Lung (tissue), 17 donors: ENCODE measurements at places on chromosomes 5 and 9. TPM values are rescaled to one million over a fixed set of nuclear protein-coding genes. Genes with fewer than 3 reads are reported as not detected.

SLC6A7 gene
- total RNA-seq: 0.06 TPM

LRRC26 gene
- 0.77 TPM for total RNA-seq

- DNase-seq: peak; percentile 95
These were observed 50.5 kb downstream of the CXXC5 start for GRCh38 chr5:139698490-139699146.

DNA sequence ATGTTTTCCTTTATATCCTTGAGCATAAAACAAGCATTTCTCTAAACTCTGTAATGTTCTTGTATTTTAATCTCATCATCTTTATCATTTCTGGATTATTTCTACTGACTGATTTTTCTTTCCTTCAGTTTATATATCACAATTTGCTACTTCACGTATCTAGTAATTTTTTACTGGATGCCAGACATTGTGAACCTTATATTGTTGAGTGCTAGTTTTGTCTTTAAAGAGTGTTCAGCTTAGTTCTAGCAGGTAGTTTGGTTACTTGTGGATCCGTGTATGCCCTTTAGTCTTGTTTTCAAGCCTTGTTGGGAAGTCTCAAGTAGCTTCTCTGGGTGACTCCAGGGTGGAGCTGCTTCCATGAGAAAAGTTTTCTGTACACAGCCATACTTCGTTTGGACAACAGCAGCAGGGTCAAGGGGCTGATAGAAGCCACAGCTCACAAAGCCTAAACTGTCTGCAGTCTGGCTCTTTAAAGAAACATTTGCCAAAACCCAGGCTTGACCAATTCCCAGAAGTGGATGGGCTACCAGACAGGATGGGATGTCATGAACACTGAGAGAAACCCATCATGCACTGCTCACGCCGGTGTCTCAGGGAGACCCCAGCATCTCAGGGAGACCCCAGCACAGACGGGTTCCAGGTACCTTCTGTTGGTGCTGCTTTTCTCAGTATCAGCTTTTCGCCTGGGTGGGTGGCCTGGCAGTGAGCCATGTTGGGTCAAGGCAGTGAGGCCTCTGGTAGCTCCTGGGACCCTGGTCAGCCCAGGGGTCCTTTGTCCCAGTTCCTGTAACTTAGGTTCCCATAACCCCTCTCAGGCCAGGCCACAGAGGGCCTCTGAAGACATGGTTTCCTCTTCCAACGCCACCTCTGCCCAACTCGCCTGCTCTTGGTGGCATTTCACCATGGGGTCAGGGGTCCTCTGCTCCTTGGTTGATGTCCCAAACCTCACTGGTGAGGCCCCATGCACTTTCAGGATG, 29.1 kb downstream of the TRIP13 start:
- DNase-seq: no peak

DNA sequence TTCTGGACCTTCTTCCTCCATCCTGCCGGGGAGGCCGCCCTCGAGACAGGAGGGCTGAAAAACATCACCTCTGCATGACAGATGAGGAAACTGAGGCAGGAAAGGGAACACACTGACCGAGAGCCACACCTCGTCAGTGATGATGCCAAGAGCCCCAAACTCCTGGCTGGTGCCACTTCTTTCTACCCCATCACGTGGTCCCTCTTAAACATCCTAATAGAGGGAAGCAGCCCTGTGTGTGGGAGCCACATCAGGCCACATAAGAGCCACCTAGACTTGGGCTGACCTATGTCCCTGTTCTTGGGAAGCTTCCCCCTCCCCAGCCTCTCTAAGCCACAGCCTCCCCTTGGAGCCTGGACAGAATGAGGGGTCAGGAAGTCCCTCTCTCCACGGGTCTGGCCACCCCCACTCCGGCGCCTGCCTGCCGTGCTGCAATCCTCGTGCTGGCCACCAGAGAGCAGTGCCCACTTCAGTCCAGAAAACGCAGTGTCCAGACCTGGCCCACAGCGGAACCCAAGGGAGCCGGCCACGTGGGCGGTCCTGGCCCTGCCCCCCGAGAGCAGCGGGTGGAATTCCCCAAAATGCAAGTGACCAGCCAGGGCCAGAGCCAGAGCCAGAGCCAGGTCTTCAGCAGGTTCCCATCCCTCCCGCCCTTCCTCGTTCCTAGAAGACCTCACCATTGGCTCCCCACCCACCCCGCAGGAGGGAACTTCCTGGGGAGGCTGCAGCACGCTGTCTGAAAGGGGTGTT, 54.7 kb upstream of the SARDH start:
- DNase-seq: peak; percentile 78

DNA sequence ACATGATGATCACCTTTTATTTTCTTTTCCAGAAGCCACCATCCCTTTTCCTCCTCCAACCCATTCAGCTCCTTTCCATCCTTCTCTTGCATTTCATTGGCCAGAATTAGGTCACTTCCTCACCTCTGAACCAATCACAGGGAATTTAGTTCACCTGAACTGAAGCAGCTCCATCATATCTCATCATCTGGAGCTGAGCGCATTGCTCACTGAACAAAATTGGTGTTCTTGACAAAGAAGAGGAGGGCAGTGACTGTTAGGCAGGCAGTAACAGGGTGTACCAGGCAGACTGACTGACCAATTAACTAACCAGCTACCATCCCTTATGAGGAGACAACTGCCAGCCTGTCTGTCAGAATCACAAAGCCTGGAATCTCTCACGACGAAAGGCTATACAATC, 1.8 kb upstream of the ZNF354A start:
- no peak for DNase-seq

- DNase-seq: peak; percentile 32
These were observed 462.9 kb downstream of the SEMA5A start for GRCh38 chr5:9082996-9083395.

DNA sequence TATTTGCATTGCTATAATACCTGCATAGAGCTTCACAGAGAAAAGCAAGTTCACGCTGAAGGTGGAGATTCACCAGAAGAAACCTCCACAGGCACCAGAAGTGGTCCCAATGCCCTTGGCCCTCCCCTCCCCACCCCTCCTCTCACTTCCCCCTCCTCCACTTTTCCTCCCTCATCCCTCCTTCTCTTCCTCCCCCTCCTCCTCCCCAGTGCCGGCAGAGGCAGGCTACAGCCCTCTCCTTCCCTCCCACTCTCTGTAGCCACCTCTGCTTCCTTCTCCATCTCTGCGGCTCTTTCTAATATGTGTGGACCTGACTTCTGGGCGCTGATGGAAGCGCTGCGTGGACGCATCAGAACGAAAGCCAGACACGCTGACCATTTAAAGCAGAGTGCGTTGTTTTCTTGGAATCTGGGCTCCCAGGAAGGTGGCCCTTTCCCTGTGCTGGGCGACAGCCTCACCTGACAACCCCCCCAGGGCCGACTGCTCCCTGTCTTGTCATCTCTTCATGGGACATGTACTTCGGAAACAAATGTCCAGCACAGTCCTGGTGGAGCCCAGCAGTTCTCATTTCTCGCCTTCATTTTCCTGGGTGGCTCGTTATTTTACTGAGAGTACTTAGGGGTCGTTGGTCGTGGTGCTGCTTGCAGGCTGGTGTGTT, 29.5 kb downstream of the NDUFS6 start:
- DNase-seq: no peak
